ENCODE measurements at places on chromosomes 4 and X.

DNA sequence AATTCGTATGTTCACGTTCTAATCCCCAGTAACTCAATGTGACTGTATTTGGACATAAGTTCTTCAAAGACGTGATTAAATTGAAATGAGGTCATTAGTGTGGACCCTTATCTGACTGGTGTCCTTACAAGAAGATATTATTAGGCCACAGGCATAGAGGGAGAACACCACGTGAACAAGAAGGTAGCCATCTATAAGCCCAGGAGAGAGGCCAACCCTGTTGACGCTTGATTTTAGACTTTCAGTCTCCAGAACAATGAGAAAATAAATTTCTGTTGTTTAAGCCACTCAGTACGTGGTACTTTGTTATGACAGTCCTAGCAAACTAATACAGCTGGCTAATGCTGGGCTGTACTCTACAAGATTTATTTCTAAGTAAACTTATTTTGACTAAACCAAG is 1.5 kb upstream of the EIF1AX start:
- DNase-seq: no peak

GRCh38 chr4:153296040-153296823 is 48.3 kb upstream of the MND1 start:
- no peak for DNase-seq

DNA sequence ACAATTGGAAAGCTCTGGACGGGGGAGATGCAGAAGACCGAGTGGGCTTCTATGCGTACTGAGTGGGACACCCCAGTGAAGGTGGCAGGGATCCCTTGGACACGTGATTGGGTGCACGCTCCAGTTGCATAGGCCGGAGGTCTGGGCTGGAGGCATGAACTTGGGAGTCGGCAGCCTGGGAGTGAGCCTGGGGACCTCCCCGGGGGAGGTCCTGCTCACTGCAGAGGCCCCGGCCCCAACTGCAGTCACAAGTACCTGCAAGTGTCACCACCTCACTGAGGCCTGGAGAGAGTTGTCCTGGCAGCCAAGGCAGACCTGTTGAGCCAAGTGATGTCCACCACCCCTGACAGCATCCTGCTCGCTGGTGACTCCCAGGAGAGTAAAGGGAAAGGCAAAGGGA is 49.3 kb upstream of the HMX1 start:
- no peak for DNase-seq

DNA sequence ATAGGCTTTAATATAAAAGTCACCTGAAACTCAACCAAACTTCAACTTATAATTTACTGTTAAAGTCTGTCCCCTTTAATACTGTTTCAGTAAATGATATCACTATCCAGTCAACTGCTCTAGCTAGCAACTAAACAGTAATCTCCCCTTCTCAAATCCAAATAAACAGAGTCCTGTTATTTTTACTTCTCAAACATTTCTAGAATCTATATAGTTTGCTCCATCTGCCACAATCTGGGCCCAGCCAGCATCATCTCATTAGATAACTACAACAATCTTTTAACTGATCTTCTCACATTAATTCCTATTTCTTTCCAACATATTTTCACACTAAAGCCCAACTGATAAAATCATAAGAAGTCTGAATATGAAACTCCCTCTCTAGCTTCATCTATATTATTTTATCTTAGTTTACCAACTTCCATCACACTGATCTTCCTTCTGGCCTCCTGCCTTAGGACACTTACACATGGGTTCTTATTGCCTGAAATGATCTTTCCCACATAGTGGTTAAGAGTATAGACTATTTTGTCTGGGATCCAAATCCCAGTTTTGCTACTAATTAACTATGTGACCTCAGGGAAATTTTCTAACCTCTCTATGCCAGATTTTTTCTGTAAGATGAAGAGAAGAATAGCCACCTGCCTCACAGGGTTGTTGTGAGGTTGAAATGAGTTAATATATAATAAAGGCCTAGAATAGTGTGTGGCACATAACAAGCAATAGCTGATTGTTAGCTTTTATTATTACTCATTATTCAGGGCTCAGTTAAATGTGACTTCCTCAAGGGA is 18.6 kb downstream of the TBCK start:
- no peak for DNase-seq

DNA sequence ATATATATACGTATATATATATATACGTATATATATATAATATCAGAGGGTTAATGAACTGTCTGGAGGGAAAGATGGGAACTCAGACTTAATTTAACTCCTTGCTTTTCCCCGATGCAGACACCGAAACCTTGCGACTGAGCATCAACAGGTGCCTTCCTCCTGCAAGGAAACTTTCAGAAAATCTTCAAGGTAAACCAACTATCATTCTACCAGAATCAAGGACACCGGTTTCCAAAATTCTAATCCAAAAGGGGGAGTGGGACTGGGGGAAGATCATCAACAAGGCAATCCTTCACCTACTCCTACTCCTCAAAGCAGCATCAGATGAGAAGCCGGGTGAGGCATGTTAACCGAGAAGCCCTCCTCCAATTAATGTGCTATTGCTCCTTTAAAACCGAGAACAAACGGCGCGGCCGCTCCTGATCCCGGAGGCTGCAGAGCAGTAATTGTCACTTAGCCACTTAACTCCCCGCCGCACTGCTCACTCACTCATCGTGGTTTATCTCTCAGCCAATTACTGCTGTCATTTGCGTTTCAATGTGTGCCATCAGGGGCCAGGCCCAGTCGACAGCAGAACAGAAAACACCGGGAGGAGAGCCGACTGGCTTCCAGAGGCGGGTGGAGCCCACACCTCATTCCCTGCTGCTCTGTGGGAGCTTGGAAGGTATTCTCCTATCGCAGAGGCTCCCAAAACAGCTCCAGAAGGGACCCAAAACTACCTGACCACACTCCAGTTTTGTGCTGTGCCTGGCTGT is 61.7 kb downstream of the MAML3 start:
- DNase-seq: peak; percentile 47

DNA sequence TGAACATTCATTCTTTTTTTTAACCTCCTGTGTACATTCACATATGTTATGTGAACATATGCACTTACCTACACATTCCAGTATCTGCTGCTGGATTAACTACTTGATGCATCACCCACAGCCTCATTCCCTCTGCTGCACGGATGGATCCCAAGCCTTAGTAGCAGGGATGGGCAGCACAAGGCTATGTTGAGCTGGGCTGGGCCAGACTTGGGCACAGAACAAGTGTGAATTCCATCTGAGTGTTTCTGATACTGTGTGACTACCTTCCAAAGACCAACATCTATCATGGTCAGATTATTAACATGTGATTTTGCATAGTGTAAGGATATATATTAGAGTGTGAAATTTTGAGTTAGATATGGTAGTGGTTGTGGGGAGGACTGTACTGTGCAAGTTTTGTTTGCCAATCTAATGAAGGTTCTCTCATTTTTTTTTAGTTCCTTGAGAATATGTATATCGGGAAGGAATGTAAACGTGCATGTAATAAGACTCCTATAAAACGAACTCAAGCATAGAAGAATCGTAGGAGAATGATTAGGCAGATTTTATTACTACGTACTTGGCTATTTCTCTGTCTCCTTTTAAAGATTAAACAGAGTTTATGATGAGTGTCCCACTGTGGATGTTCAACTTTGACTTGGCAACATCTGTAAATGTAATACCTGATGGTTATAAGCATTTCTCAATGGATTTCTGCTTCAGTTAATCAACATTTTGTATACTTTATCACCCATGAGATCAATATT is 23.4 kb upstream of the STBD1 start:
- no peak for DNase-seq

DNA sequence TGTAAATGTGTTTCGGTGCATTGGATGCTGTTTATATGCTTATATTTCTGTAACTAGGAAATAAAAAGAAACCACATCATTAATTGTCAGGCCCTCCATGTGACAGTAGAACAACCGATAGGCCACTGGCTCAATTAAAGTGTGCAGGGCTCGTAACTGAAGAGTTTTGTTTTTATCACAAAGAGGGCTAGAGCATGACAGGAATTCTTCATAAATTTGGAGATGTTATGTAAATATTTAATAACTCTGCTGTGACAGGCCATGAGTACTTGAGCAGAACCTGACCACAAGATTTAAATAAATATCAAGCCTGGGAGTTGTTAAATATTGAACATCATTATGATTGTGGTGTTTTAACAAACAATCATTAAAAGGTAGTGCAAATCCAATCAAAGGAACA is 55.9 kb downstream of the MID1 start:
- DNase-seq: no peak

Data from left cardiac atrium (tissue), 4 donors.